AG04450 (cell line): ENCODE measurements at places on chromosomes 7 and 10.

- no peak for DNase-seq
These were observed 260.1 kb downstream of the SLC25A13 start for GRCh38 chr7:96061844-96062243.

- peak; percentile 27 for DNase-seq
These were observed 233.6 kb downstream of the BAMBI start for GRCh38 chr10:28910956-28911355.

GRCh38 chr7:136275794-136276193 lies 298.6 kb upstream of the MTPN start:
- no peak for DNase-seq

GRCh38 chr7:16034353-16034752 lies 347.9 kb upstream of the MEOX2 start:
- no peak for DNase-seq

DNA sequence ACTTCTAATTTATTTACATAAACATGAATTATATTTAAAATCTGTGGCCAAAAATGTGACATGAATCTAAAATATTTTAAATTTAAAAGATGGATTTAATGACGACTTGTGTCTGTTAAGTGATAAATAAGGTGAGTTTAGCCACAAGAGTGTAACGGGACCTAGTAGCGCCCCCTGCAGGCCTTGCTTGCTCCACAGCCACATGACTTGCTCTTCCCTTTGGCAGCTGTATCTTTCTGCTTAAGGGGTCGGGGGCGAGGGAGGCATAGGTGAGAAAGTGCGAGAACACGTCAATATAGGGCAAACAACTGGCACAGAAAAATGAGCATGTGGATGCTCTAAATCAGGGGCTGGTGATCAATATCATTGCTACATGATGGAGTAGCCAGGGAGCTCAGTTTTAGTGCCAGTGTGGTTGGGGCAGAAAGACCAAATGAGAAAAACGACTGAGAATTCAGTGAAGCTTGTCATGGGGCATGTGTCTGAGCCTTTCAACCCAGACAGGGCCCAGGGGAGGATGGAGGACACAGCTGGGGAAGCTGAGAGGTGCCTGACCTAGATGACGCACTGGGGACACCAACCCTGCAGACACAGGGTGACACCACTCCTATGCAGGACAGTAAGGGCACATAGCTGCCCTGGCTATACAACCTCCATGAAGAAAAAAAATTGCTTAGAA lies 49.8 kb downstream of the PAXIP1 start:
- no peak for DNase-seq

DNA sequence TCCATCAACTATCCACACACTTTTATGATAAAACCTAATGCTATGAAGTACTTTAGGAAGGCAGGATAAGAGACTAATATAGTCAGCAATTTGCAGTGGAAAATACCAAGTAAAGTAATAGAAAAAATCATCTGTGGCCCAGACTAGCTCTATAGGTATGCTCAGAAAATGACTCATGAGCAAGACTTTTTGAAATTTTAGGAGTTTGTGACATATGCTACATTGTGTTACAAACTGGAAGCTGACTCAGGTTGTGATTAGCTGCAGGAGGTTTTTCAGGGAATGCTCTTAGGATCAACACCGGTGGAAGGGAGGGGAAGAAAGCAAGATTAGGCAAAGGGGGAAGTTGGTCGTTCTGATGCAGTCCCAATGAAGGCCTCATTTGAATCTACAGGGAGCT lies 56.1 kb downstream of the FEZF1 start:
- DNase-seq = no peak

GRCh38 chr7:85114342-85114741 lies 72.5 kb downstream of the SEMA3D start:
- no peak for DNase-seq

- no peak for DNase-seq
These were observed 250.4 kb downstream of the ELMO1 start for GRCh38 chr7:37198041-37198905.

- DNase-seq = no peak
These were observed 81.3 kb downstream of the RAPGEF5 start for GRCh38 chr7:22275661-22276060.

DNA sequence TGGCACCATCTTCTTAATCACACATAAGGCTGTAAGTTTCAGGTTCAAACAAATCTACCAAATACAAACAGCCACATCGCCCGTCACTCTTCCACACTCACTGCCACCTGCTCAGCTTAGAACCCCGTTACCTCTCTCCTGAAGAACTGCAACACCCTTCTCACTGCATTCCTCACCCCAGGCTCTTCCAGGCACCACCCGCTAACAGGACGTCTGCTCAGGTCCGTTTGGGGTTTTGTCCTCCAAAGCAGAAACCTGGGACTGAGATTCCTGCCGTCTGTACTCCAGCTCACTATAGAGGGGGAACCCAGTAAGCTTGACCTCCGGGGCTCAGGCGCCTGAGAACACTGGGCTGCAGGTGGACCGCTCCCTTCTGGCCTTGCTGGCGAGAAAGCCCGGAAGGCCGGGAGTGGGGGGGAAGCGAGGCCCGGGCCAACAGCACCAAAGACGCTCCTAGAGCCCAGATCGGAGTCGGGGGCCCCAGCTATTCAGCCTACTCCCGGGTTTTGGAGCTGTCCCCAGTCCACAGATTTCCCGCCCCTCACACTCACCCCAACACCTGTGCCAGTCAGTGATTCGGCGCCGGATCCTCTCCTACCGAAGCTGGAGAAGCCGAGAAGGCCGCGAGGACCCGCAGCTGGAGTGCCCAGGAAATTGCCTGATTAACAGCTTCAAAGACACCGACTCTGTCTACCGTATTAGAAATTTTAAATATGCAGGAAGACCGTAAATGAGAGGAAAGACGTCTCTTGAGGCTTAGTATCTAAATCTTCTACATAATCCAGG lies at the start of gene AP3M1:
Gene AP3M1 (minus strand): TSS at position 625 of the 786 bp plus-strand sequence. CDS start 12,449 bp downstream, outside the sequence.
- no peak for DNase-seq

GRCh38 chr7:153061910-153062528 lies 302.5 kb downstream of the ACTR3B start:
- DNase-seq = no peak

DNA sequence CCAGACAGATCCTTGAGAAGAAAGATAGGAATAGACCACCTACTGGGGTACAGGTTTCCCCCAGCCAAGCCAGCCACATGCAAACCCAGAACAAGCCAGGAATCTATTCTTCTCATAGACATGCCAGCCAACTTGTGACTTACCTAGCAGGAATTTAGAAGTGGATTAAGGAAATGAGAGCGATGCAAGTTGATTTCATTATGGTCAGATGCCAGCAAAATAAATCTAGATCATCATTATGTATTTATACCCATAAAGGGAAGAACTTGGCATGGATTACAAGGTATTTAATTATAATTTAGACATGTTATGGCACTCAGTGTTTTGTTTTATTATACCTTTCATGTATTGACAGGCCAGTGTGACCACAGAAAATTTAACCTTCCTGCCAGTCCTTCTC lies 32.8 kb downstream of the SLC35G1 start:
- DNase-seq = no peak

DNA sequence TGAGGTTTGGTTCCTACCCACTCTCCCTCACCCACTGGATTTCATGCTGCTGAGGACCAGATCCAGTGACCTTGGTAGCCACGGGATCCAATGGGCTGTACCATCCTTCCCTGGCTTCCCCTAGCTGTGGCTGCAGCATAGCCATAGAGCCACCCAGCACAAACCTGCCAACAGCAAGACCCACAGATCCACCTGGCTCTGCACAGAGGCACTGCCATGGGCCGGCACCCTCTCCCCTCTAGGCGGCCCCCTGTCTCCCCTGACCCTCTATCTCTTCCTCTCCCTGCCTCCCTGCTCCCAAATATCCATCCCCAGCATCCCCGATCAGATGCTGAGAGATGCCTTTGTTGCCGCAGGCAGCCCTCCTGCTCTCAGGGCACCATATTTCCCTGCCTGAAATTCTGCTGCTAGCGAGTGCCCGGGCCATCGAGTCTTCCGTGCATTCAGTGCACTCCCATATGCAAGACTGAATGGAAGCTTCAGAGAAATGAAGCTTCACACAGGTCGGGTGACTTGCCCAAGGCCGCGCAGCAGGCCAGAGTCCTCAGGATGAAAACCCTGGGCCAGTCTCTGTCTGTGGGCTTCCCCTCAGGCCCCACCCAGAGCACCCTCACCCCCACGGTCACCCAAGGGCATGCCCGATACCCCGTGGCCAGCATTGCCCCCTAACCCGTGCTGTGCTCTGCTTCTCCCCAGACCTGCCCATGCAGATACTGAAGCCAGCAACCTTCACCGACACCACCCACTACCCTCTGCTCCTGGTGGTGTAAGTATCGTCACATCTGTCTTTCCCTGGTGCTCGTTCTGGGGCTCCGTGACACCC lies 130.8 kb downstream of the PAXIP1 start:
- DNase-seq = no peak

DNA sequence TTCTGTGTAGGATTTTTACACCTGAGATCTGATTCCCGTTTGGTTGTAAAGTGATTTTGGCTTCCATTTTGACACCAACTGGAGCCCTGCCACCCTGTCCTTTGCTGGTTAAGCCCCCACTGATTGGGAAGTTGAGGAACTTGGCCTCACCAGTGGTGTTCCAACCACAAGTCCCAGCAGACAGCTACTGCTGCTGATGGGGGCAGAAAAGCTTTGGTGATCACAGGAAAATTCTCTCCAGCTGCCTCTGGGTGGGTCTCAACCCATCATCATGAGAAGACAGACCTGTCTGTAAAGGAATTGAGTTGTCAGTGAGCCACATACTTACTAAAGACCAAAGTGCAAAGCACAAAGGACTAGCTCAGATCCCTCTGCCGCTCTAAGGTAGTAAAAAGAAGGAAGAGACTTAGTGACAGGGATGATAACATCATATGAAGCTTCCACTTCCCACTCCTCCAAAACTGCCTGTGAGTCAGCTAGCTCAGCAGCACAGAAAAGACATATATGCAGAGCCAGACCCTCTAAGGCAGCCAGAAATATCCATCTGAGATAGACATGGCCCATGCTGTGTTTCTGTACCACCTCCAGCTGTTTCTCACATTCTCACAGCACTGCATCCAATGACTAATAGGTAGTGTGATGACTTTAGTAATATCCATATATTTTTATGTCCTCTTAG lies 22.4 kb upstream of the LRRC17 start:
- peak; percentile 77 for DNase-seq

DNA sequence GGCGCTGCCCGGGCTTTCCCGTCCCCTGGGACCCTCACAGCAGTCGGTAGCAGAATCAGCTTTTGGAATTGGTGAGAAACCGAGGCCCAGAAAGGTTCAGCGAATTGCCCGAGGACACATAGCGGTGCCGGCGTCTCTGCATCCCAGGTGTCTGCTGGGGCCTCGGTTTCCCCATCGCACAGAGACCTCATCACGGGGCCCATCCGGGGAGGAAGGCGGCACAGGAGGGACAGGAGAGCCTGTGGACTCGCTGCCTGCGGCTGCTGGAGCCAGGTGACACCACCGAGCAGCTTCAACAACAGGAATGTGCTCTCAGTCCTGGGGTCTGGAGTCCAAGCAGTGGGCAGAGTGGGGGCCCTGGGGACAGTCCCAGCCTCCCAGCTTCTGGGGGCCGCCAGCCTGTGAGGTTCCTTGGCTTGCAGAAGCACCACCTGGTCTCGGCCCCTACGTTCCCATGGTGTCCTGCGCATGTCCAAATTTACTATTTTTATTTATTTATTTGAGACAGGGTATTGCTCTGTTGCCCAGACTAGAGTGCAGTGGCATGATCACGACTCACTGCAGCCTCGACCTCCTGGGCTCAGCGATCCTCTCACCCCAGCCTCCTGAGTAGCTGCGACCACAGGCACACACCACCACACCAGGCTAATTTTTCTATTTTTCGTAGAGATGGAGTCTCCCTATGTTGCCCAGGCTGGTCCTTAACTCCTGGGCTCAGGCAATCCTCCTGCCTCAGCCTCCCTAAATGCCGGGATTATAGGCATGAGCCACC lies 539 bp upstream of the COX19 start:
- no peak for DNase-seq

DNA sequence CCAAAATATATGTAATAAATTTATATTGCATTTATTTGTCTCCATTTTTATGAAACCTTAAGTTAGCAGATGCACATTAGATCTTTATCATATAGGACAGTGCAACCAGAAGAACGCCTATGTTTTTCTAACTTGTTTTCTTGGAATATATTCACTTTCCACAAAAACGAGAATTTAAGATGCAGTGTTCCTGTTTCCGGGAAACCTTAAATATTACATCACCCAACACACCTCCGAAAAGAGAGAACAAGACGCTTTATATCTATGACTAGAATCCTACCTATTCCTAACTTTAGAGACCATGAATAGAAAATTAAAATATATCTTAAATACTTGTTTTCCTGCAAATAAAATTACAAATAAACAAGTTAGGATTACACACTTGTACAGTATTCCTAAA lies 1.9 kb downstream of the EZH2 start:
- DNase-seq = no peak

GRCh38 chr7:151821226-151821625 lies 55.7 kb downstream of the PRKAG2 start:
- DNase-seq = no peak

DNA sequence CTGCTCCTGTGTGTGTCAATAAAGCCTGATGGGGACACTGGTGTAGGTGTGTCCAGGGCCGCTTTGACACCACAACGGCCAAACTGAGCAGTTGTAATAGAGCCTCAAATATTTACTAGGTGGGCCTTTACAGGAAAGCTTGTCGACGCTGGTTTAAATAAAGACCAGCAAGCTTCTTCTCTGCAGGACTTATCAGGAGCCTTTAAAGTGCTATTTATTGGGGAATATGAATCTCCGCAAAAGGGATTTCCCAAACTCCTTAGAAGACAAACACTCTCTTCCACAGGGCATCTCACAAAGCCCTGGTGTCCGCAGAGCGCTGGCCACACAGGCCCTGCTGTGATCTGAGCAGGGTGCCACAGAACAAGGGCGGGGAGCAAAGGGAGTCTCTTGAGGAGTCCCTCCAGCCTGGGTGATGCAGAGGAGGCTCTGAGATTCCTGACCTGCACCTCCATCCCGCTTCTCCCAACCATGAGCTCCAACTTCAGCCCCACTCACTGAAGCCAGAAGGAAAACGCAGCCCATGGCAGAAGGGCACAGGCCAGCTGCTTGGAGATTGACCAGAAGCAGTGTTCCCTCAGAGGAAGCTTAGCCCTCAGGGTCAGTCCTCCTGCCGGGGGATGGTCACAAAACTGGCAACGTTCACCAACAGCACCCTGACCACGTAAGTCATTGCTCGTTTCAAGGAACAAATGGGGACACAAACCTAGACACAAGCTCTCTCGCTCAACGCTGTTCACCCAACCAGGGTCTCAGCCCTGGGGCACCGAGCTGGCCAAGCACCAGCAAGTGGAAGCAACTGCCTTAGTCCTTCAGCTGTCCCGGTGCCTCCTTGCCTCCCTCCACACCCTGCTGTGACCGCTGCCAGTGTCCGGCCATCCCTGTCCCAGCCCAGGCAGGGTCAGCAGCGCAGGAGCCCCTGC lies 129.5 kb downstream of the OAT start:
- DNase-seq = no peak

DNA sequence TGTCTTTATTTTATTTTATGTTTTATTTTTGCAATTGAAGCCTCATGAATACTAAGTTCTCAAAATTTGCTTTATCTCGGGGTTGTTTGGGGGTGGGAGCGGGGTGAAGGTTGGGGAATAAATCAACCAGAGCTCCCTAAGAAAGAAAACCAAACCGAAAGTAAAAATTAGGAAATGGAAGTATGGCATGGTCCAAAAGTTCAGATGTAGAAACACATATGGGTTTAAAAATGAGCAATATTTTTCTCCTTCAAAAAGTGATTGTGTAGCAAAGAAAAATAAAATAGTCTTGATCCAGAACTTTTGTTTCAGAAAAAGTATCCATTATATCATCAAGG lies 177.4 kb upstream of the PLXDC2 start:
- DNase-seq = no peak

- DNase-seq = no peak
These were observed 25.1 kb downstream of the DPY19L1 start for GRCh38 chr7:35012160-35012559.

- no peak for DNase-seq
These were observed 12.2 kb upstream of the AHCYL2 start for GRCh38 chr7:129212596-129212995.
